ENCODE measurements at places on chromosomes 12 and 14.

DNA sequence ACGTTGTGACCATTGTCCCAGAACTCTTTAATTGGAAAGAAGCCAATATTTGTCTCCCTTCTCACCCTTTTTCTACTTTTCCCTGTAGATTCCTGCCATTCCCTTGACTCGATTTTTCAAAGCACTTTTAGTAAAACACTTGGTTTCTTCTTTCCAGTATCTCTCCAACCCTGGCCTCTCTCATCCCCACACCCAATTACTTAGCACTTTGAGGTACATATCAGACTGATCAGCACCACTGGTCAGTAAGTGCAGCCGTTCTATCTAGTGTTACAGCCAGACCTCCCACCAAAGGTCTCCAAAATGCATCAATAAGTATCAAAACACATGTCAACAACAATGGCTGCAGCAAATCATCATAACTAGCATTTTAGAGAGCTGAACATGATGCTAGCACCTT, 141.9 kb downstream of the BTG1 start:
- DNase-seq = no peak

DNA sequence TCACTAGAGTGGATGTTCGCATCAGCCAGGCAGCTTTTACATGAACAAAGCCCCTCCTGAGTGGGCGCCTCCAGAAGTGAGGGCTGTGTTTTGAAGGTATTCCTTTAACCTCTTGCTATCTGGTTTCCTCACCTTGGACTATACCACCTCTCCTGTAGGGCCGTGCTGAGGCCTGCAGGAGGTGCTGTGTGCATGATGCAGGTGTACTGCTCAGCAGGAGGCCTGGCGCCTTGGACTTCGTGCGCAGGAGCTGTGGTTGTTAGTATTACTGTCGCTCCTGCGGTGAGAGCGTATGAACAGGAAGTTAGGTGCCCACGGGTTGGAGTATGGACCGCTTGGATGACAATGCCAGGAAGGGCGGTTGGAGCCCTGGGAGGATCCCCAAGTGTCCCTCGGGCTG, 130.7 kb downstream of the TSPAN9 start:
- DNase-seq = no peak

DNA sequence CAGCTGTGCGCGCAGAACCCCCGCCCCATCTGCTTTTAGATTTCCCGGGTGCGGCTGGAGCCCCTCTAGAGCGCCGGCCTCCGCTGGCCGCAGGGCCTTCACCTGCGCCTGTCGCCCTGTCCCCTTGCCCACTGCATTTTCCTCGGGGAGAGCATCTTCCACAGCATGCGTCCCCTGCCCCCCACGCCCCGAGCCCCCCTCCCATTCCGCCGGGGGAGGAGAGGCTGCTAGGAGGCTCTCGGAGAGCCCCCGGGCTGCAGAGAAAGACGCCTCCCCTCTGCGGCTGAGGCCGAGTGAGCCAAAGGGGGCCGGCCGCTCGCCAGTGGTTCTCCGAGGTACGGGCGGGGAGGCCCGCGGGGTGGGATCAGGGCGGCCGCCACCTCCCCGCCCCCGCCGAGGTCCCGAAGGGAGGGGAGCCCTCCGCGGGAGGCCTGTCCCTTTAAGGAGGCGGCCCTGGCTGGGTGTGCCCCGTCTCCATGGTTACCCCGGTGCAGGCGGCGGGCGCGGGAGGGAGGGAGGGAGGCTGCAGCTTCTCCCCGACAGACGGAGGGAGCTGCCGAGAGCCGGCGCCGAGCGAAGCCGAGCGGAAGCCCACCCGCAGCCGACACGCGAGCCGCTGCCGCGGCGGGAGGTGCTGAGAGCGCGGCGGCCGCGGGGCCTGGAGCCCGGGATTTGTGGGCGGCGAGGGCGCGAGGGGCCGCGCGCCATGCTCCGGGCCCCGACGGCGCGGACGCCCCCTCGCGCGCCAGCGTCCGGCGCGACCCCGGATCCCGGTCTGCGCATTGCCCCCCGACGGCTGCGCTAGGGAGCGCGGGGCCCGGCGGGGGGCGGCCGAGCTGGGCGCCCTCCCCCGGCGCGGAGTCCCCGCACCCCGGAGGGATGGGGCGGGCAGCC, at the start of gene KCNH3:
Gene KCNH3, plus strand, starts transcription at position 521 of the 894 bp plus-strand sequence. CDS start 387 bp downstream, outside the sequence.
- peak; percentile 81 for DNase-seq

DNA sequence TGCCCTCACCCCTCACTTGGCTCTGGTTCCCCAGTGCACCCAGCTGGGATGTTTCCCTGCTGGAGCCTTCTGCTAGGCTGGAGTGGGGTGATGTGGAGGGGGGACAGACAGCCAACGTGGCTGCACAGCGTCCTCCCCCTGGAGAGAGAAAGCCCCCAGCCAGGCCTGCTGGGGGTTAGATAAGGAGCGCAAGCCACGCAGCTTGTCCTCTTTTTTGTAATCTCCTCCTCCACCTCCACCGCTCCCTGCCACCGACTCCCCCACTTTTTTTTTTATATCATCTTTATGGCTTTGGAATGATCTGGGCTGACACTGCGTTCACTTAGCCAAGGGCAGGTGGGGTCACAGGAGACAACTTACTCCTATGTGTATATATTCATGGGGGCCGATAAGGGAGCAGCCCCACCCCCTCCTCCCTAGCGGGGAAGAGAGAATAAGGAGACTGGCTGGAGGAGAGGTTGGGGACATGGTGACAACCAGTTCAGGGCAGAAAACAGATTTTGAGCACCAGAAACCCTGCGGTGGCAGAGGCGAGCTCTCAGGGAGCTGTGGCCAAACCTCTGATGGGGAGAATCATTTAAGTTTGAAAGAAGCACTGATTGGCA, 169.9 kb upstream of the LHX5 start:
- no peak for DNase-seq

GRCh38 chr14:38900887-38901286, 202.1 kb downstream of the SEC23A start:
- DNase-seq = no peak

DNA sequence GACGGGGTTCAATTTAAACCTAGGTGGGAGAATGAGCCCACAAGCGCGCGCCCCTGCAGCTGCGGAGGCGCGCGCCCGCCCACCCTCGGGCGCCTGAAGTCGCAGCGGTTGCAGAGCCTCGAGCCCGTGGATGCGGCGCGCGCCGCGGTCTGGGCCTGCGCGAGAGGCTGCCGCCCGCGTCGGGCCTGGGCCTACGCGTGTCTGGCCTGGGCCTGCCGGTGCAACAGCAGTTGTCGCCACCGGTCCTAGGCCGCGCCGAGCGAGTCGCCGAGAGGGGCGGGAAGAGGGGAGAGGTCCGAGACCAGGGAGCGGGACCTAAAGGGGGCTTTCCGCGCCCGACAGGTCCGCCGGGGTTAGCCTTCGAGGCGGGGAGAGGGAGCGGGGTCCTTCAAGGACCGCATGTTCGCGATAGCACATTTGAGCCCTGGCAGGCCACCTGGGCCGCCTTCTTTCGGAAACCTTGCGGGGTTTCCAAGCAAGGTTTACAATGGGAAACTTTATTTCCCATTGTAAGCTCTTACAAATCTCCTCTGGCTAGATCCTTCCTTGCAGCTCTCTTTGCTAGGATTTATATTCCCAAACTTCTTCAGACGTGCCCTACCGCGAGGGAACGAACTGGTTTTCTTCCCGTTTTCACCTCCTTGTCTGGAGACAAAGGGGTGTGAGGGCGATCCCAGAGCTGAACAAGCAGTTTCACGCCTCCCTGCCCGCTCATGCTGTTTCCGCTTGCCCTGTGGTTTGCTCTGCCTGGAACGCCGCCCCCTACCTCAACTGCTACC, 6.8 kb downstream of the SIX6 start:
- no peak for DNase-seq

Data from head of caudate nucleus (tissue), 42 donors.